ENCODE measurements at places on chromosomes 6 and 20. TPM values are rescaled to one million over a fixed set of nuclear protein-coding genes. Genes with fewer than 3 reads are reported as not detected.
A peak's percentile ranks its signal among the peaks of the same experiment; 100 is the strongest.

The PAX1 gene
- not detected for total RNA-seq

The DYNLT2 gene
- 0.61 TPM for total RNA-seq

The CRISP2 gene
- total RNA-seq: not detected

DNA sequence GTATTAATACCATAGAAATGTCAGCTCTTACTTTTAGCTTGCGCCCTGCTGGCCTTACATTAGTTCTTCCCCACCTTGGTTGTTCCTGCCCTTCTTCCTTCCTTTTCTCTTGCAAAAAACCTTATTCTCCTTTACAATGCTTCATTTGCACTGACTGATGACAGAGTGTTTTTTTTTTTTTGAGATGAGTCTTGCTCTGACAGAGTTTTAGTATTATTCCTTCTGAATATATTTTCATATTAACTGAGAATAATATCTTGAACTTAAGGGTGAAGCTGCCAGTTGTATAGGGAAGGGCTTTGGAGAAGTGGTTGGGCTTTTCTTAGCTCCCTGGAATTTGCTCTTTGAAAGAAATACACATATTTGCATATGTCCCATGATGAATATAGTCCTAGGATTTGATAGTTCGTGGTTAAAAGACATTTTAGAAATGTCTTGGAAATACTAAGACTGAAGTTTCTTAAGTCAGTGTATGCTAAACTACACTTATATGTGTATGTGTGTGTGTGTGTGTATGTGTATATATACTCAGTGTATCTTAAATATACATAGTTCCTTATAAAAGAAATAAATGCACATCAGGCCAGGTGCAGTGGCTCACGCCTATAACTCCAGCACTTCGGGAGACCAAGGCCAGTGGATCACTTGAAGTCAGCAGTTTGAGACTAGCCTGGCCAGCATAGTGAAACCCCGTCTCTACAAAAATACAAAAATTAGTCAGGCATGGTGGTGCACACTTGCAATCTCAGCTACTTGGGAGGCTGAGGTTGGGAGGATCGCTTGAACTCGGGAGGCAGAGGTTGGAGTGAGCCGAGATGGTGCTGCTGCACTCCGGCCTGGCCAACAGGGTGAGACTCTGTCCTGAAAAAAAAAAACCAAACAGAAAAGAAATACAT lies 216.1 kb upstream of the MYLIP start:
- DNase-seq: no peak

DNA sequence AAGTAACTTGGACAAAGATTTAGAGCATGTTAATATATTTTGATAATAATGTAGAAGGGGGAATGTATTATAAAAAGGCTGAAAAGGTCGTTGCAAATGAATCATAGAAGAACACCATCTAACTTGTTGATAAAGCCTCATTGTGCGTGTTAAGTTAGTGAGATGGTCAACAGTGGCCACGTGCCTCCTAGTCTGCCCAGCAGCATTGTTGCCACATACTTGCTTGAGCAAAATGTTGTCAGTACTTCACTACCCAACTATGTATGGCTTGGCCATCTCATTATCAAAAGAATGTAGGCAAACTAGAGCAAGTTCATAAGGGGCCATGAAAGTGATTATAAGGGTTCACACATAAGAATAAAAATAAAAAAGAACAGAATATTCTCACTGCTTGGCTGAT lies 84.6 kb downstream of the PHACTR1 start:
- DNase-seq: peak; percentile 41

DNA sequence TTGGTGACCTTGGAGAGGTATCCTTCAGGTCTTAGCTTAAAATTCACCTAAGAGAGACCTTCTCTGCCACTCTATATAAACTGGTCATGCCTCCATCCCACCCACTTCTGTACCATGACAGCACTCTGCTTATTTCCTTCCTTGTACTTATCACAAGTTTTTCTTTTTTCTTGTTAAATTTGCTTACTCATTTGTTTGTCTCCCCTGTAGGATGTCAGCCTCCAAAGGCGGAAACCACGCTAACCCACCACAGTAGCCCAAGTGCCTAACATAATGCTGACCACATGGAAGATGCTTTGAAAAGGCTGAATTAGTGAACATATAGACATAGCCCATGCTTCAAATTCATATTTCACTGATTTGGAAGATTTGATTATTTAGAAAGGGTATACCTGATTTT lies 5.4 kb downstream of the BMP6 start:
- DNase-seq: no peak

GRCh38 chr20:32189123-32189410 lies 18.5 kb downstream of the PLAGL2 start:
- no peak for DNase-seq

DNA sequence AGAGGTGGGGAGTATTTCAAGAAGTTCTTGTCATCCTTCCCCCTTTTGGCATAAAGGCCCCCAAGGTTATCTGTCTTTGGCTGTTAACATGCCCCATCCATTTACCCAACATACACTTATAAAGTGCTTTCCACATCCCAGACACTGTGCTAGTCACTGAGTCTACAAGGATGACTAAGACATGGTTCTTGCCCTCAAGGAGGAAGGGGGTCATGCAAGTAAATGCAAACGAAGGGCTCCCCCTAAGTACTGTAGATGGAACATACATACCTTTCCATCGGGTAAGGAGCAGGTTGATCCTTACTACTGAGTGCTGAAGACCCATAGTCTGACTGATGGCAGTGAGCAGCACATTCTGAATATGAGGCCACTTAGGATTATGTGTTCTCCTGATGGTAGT lies 38.3 kb downstream of the HECA start:
- DNase-seq: no peak

GRCh38 chr6:82588020-82588419 lies 224.4 kb downstream of the TPBG start:
- DNase-seq: no peak

- DNase-seq: no peak
These were observed 258.5 kb downstream of the EYA4 start for GRCh38 chr6:133499662-133500061.
